Left ventricle myocardium superior (tissue), 1 donor: ENCODE measurements at places on chromosomes 2 and 18. TPM values are rescaled to one million over a fixed set of nuclear protein-coding genes. Genes with fewer than 3 reads are reported as not detected.

Gene ERBB4
- 17.9 TPM for total RNA-seq

Gene FKBP1B
- 3.2 TPM for total RNA-seq

Gene RUFY4
- total RNA-seq = not detected

Gene C1GALT1C1L
- 0.64 TPM for total RNA-seq

Gene ANTXR1
- 28.9 TPM for total RNA-seq

Gene MAP4K3
- 31.4 TPM for total RNA-seq

Gene IL1RL1
- total RNA-seq = 2.5 TPM

Gene KIF1A
- 1.6 TPM for total RNA-seq

Gene MTA3
- total RNA-seq = 17.6 TPM

Gene OSBPL1A
- 95.2 TPM for total RNA-seq

Gene OSR1
- 8.0 TPM for total RNA-seq

Gene TMEM163
- total RNA-seq = 0.40 TPM

Gene CXCR4
- 3.6 TPM for total RNA-seq

Gene CNGA3
- not detected for total RNA-seq

Gene ABCG8
- total RNA-seq = not detected
